Renal cortical epithelial cell (primary cell): ENCODE measurements at places on chromosomes 7 and 10. TPM values are rescaled to one million over a fixed set of nuclear protein-coding genes. Genes with fewer than 3 reads are reported as not detected.

The EBLN1 gene
- not detected in 2 replicates for total RNA-seq

The CYP26C1 gene
- total RNA-seq = 0.52 and 0.65 TPM in 2 replicates

The CLRN3 gene
- 0.65 TPM in 1 of 2 replicates, not detected in the other for total RNA-seq

The VPS37D gene
- total RNA-seq = 8.6 and 9.2 TPM in 2 replicates

The ZPBP gene
- total RNA-seq = 0.17 TPM in 1 of 2 replicates, not detected in the other

The MKI67 gene
- 0.75 and 5.2 TPM in 2 replicates for total RNA-seq

The NUTM2E gene
- not detected in 2 replicates for total RNA-seq

The VGF gene
- 0.05 and 1.2 TPM in 2 replicates for total RNA-seq

The GRM3 gene
- total RNA-seq = not detected in 2 replicates

The CFAP70 gene
- total RNA-seq = 0.52 and 3.7 TPM in 2 replicates

The SEMA3E gene
- total RNA-seq = 0.35 and 4.7 TPM in 2 replicates

The NXPH1 gene
- not detected in 2 replicates for total RNA-seq

The GARIN1A gene
- total RNA-seq = 0.17 and 0.60 TPM in 2 replicates

The BAIAP2L1 gene
- 21.4 and 25.8 TPM in 2 replicates for total RNA-seq

The CYP2C19 gene
- total RNA-seq = 0.05 TPM in 1 of 2 replicates, not detected in the other

The TRIM73 gene
- 0.35 and 1.2 TPM in 2 replicates for total RNA-seq

The DGKB gene
- total RNA-seq = not detected in 2 replicates

The LAMTOR4 gene
- 58.4 and 86.1 TPM in 2 replicates for total RNA-seq

The FRMPD2 gene
- total RNA-seq = 0.35 and 1.9 TPM in 2 replicates

The PTN gene
- 0.45 and 4.7 TPM in 2 replicates for total RNA-seq

The CUBN gene
- 0.35 and 4.0 TPM in 2 replicates for total RNA-seq

The CALD1 gene
- 155 and 181 TPM in 2 replicates for total RNA-seq

The HTR5A gene
- not detected in 2 replicates for total RNA-seq

The POLL gene
- 9.6 and 13.8 TPM in 2 replicates for total RNA-seq

The ABCB4 gene
- 2.9 and 9.7 TPM in 2 replicates for total RNA-seq

The CLDN12 gene
- total RNA-seq = 62.1 and 95.2 TPM in 2 replicates

The FZD1 gene
- total RNA-seq = 8.0 and 20.6 TPM in 2 replicates

The C7orf57 gene
- not detected in 2 replicates for total RNA-seq

The NYAP1 gene
- 0.20 TPM in 1 of 2 replicates, not detected in the other for total RNA-seq

The CD36 gene
- 0.52 and 0.70 TPM in 2 replicates for total RNA-seq

The MUC3A gene
- 0.75 TPM in 1 of 2 replicates, not detected in the other for total RNA-seq

The OR13A1 gene
- total RNA-seq = not detected in 2 replicates

The TIAL1 gene
- 22.9 and 103 TPM in 2 replicates for total RNA-seq

The UCN3 gene
- not detected in 2 replicates for total RNA-seq

The NACAD gene
- 1.0 and 7.4 TPM in 2 replicates for total RNA-seq

The MRLN gene
- total RNA-seq = not detected in 2 replicates

The C10orf67 gene
- 0.35 and 0.55 TPM in 2 replicates for total RNA-seq

The SLC25A13 gene
- total RNA-seq = 66.8 and 92.2 TPM in 2 replicates

The TAS2R3 gene
- 2.3 TPM in 1 of 2 replicates, not detected in the other for total RNA-seq

The CTTNBP2 gene
- total RNA-seq = 4.3 and 47.5 TPM in 2 replicates

The MYL10 gene
- total RNA-seq = not detected in 2 replicates

The CRHR2 gene
- not detected in 2 replicates for total RNA-seq

The SEMA3D gene
- 0.20 and 0.69 TPM in 2 replicates for total RNA-seq

The NKX2-3 gene
- total RNA-seq = not detected in 2 replicates

The CUL2 gene
- total RNA-seq = 32.5 and 60.7 TPM in 2 replicates

The PTF1A gene
- not detected in 2 replicates for total RNA-seq

The SUGCT gene
- 11.8 and 15.3 TPM in 2 replicates for total RNA-seq

The SLC18A3 gene
- total RNA-seq = 0.10 TPM in 1 of 2 replicates, not detected in the other

The AKR1C4 gene
- total RNA-seq = not detected in 2 replicates

The VSIR gene
- 10.6 and 14.0 TPM in 2 replicates for total RNA-seq

The SUV39H2 gene
- 11.6 and 21.0 TPM in 2 replicates for total RNA-seq

The ZNF425 gene
- 3.6 and 9.2 TPM in 2 replicates for total RNA-seq
